ENCODE measurements at places on chromosomes 3 and 15.
A peak's percentile ranks its signal among the peaks of the same experiment; 100 is the strongest.

- DNase-seq: no peak
Observed at GRCh38 chr3:52794612-52795099, at the start of gene ITIH3. Gene ITIH3, plus strand, starts transcription at chr3:52794796. Its CDS starts 8 bp downstream, at chr3:52794804.

DNA sequence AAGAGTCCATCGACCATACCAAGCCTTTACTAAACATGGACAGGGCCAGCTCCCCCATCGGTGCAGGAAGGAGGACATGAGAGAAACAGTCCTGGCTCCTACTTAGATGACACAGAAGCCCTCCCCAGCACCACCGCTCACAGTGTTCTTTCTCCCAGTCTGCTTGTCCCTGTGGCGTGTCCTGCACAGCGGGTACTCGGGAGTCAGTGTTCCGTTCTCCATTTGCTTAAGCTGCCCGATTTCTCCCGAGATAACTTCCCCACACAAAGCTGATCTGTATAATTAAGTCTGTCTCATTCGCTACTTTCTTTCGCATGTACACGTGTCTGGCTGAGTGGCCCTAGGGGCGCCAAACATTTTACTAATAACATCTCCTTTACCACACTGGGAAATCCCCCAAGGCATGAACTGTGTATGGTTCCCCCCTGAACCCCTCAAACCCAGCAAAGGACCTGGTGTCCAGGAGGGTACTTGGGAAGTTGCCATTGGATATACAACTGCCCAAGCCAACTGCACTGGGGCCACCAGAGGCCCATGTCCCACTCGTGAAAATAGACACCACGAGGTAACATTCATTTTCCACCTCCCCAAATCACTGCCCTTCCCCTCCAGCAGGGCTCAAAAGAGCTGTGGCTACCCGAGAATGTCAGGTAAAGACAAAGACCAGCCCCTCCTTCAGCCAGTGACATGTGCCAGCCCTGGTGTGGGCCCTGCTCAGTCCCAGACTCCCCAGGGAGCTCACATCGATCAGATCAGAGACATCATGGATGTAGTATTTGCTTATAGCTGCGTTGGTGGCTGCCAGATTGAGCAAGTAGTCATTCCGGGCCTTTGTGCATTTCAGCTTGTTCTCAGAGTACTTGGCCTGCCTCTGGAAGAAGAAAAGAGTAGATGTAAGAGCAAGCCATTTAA is 96.5 kb upstream of the RAD18 start:
- DNase-seq: no peak

DNA sequence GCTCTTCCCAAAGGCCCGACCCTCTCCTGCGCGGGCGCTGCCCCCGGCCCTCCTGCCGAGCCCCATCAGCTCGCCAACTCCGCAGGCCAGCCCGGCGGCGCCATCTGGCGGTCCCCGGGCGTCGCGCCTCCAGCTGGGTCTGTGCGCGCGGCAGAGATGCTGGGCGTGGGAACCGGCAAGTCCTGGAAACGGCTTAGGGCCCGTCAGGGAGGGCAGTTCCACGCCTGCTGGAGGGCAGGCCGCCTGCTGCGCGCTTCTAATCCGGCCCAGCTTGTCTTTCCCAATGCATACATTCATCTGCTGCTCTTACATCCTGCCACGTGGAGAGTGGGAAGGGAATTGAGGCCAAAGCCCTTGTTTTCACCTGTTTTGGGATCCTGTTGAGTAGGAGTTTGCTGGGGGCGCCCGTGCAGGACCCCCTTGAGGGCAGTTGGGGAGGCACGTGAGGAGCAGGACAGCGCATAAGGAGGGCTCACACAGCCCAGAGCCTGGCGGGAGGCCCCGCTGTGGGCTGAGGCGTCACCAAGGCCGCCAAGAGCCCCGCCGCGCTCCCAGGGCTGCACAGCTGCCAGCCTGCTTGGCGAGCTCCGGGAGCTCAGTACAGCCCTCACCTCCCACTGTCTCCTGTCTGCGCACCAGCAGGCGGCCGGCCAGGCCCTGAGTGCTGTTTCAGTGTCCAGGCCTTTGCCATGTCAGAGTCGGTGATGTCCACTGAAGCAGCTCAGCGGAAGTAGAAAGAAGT is 165.6 kb downstream of the NSMCE3 start:
- peak; percentile 89 for DNase-seq

DNA sequence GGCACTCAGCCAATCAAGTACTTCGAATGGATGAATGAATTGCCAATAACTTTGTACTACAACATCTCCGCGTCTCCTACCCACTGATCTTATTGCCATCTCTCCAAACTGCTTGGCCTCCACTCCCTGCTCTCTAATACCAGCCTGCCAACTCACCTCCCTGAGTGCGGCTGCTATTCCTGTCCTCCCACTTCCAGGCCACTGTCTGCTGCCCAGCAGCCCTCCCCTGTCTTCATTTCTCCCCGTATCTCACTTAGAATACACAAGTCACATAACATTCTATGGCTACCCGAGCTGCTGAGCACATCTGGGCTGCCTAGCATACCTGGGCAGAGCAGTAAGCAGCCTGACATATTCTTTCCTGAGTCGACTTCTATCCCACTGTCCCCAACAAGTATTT is 149.9 kb upstream of the LRTM1 start:
- no peak for DNase-seq

- no peak for DNase-seq
Observed at GRCh38 chr15:100931143-100931890, 12.2 kb downstream of the LRRK1 start.

DNA sequence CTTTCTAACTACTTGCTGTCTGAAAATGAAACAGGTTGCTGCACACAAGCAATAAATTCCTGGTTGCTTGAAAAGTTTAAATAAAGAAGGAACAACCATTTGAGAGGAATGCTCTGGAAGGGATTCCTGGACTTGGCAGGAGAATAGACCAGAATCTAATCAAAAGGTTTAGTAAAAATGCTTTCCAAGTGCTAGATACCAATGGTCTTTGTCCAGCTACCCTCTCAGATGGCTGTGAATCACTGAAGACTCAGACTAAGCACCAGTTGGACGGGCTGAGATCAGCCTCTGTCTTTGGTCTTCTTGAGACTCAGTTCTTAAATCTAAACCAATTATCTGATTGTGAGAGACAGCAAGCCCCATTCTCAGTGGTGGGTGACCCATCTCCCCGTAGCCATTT is 27.7 kb upstream of the LPP start:
- no peak for DNase-seq

DNA sequence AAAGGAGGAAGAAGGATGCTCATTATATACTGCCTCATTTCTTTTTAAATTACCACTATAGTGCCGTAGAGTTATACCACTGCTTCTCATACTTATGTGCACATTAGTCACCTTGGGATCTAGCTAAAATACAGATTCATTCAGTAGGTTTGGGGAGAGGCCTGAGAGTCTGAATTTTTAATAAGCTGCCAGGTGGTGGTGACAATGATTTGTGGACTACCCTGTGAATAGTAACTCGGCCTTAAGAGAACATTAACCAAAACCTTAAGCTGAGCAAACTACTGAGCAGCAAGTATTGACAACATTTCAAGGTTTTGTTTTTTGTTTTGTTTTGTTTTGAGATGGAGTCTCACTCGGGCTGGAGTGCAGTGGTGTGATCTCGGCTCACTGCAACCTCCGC is 19.8 kb downstream of the UBA5 start:
- DNase-seq: no peak

- DNase-seq: no peak
Observed at GRCh38 chr15:50055332-50055731, 63.7 kb downstream of the ATP8B4 start.
